ENCODE measurements at places on chromosomes 6 and 20.

- DNase-seq = no peak
Observed at GRCh38 chr20:24502661-24503060, 33.2 kb downstream of the SYNDIG1 start.

DNA sequence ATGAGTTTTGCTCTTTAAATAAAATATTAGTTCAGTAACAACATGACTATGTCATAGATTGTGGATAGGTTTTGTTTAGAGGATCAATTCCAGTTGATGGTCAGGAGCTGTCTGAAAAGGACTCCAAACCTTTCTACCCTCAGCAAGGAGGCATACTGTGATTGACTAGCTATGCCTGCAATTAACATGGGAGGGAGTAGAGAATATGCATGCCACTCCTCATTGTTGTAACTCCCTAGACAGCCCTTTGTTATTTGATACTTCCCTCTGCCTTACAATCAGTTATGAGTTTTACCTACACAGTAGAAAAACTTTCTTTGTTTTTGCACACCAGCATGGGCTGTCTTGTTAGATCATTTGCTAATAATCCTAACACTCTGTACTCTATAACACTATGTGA is 1418.5 kb downstream of the KHDRBS2 start:
- DNase-seq = no peak

DNA sequence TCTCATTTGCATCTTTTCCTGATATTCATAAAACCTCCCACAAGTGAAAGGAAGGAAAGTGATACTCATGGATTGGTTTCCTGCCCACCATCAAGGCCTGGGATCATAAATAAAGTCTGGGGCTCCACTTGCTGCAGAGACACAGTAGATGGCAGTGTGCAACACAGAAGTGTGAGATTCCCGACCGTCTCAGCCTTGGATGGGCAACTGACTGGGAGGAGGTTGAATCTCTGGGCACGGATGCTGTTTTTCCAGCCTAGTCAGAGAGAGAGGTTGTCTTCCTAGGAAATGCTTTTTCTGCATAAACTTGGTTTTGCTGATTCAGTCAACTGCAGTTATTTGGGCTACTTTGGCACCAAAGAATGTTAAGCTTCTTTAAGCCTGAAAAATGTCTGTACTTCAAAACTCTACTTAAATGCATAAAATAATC is 9.9 kb upstream of the RFPL4B start:
- DNase-seq = no peak

DNA sequence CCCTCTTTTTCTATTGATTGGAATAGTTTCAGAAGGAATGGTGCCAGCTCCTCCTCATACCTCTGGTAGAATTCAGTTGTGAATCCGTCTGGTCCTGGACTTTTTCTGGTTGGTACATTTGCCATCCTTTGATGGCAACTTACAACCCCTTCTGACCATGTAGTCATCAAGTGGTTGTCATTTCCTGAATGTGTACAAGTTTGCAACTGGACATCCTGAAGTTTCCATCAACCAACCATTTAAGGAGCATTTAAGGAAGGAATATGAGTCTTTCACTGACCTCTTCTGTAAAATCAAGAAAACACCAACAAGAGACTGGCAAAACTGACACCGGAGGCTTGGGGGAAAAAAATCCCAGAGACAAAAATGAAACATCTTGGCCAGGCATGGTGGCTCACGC is 97.4 kb downstream of the RIN2 start:
- DNase-seq = no peak

DNA sequence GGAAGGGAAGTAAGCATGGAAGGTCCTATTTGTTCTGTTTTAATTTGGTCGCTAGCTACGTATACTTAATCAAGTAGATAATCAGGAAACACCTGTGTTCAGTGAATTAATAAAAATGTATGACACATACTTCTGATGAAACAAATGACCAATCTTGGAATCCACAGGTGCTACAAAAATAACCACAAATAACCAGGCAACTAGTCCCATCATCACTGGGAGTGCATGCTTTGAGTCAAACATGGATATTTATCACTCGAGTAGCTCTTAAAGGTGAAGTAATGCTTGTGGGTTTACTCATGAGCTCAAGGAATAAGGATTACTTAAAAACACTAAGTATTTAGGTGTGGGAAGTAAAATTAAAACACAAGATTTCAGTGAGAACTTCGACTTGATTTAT is 285.6 kb upstream of the ID4 start:
- no peak for DNase-seq

Measured in omental fat pad (tissue), 4 donors.